ENCODE measurements at places on chromosomes 1 and 21.

DNA sequence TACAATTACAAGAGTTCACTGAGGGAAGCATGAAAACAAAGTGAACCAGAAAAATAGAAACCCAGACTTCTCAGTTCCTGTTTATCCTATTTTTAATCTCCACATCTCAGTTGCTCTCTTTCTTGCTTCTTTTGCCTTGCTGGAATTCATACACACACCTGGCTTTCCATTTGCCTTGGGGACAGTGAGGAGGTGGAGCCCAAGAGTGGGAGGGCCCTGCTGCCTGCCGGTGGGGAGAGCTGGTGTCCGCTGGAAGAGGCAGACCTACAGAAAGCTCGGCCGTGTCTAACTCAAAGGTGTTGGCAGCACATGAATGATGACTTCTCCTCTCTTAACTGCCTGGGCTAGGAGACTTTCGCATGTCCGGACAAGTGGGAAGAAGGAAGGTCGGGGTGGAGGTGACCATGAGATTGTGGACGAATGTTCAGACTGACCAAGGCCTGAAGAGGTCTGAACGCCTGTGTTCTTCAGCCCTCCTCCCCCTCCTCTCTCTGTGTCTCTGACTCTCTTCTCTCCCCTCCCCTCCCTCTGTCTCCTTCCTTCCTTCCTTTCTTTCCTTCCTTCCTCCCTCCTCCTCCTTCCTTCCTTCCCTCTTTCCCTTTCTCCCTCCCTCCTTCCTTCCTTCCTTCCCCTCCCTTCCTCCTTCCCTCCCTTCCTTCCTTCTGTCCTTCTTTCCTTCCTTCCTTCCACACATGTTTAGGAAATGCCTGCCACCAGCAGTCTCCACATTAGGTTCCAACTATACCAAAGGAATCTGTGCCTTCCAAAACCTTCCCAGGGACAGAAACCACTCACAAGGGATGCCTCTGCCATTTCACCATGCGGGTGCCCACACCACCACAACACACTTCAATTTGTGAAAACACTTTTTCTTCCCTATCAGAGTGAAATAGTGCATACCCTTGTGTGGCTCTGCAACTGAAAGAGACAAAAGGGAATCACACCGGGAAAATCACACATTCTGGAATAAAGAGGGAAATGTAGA, 157.3 kb upstream of the RUNX1 start:
- DNase-seq = no peak

GRCh38 chr1:210233495-210234328, 1.1 kb downstream of the SERTAD4 start:
- peak; percentile 16 for DNase-seq

- no peak for DNase-seq
Measured at GRCh38 chr1:84583648-84584047, 9.4 kb upstream of the CTBS start.

- DNase-seq = no peak
Measured at GRCh38 chr1:98546319-98546718, 115.2 kb upstream of the SNX7 start.

DNA sequence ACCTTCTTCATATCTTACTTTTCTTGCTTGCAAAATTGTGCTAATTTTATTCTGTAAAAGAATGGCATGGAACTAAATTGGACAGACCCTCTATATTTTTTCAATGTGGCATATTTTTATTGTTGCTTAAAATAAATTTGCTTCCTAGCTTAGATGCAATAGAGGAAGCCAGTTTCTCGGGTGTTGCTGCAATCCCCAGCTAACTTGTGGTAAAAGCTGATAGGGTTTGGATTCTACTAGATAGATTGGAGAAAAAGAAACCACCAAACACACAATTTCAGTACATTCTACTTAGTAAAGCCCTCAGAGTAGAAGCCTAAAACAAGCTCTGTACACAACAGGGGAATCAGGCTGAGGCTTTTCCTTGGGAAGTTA, 49.5 kb upstream of the GCLM start:
- DNase-seq = no peak

- DNase-seq = no peak
Measured at GRCh38 chr1:233491953-233492620, 121.8 kb upstream of the KCNK1 start.

All from stimulated activated CD4-positive, alpha-beta T cell treated with anti-CD3 and anti-CD28 coated beads, Interleukin-4, amount 100 ng/mL, for 4 hours (primary cell).